Stimulated activated CD4-positive, alpha-beta T cell treated with anti-CD3 and anti-CD28 coated beads, Interleukin-4, amount 100 ng/mL, for 24 hours (primary cell): ENCODE measurements at places on chromosomes 1 and 21.

- no peak for DNase-seq
Measured at GRCh38 chr1:68168545-68169171, 63.7 kb downstream of the WLS start.

GRCh38 chr1:2573250-2573920 is 13.2 kb upstream of the PRXL2B start:
- no peak for DNase-seq

GRCh38 chr1:154324669-154325582 is at the start of gene ATP8B2:
Gene ATP8B2, plus strand, starts transcription at chr1:154325525. Its CDS starts 2,617 bp downstream, at chr1:154328142.
- peak; percentile 87 for DNase-seq

GRCh38 chr1:40981691-40982448 is 2.4 kb downstream of the CTPS1 start:
- DNase-seq: no peak

- DNase-seq: no peak
Measured at GRCh38 chr1:201322653-201323510, 39.6 kb downstream of the PKP1 start.

- no peak for DNase-seq
Measured at GRCh38 chr21:21064353-21064752, 66.1 kb downstream of the NCAM2 start.

- DNase-seq: no peak
Measured at GRCh38 chr1:157292809-157293564, 154.8 kb upstream of the ETV3 start.
